ENCODE measurements at places on chromosomes 5 and 9. TPM values are rescaled to one million over a fixed set of nuclear protein-coding genes. Genes with fewer than 3 reads are reported as not detected.

Gene LCN10
- total RNA-seq, result 9.6 TPM

DNA sequence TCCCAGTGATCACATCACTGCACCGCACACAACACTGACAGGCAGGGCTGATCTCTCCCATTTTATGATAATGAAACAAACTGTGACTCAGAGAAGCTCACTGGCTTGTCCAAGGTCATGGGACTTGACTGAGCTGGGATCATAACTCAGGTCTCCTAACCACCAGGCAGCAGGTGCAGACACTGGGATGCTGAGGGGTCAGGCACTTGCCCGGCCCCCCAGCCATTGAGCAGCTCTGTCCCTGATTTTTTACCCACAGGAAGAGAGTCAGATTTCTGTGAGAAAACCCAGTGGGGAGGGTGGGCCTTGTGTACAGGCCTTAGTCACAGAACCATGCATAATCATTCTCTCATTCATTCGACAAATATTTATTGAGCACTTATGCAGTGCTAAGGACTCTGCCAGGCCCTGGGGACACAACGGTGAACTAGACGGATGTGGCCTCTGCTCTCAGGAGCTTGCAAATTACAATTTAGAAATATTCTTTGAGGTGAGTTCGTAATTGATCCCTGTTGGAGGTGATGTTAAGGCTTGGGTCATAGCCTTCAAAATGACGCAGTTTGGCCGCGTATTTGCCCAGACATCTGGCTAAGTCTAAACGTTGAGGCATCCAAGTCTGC lies 54.5 kb upstream of the TGFBR1 start:
- H3K27ac ChIP-seq, result no peak overlapping the region
- DNase-seq, result no peak
- no peaks in the 10 kb centered on the region for H3K4me1 ChIP-seq
- peaks cover 73% of the 10 kb centered on the region for H3K36me3 ChIP-seq

Gene CD180
- 0.44 TPM for total RNA-seq

Gene BSPRY
- total RNA-seq, result 0.25 TPM

GRCh38 chr5:52767766-52768480 lies 19.8 kb upstream of the ITGA1 start:
- no peaks in the 10 kb centered on the region for H3K36me3 ChIP-seq
- H3K27me3 ChIP-seq, result no peaks in the 10 kb centered on the region
- H3K4me3 ChIP-seq, result no peak overlapping the region
- DNase-seq, result no peak
- H3K27ac ChIP-seq, result no peak overlapping the region

DNA sequence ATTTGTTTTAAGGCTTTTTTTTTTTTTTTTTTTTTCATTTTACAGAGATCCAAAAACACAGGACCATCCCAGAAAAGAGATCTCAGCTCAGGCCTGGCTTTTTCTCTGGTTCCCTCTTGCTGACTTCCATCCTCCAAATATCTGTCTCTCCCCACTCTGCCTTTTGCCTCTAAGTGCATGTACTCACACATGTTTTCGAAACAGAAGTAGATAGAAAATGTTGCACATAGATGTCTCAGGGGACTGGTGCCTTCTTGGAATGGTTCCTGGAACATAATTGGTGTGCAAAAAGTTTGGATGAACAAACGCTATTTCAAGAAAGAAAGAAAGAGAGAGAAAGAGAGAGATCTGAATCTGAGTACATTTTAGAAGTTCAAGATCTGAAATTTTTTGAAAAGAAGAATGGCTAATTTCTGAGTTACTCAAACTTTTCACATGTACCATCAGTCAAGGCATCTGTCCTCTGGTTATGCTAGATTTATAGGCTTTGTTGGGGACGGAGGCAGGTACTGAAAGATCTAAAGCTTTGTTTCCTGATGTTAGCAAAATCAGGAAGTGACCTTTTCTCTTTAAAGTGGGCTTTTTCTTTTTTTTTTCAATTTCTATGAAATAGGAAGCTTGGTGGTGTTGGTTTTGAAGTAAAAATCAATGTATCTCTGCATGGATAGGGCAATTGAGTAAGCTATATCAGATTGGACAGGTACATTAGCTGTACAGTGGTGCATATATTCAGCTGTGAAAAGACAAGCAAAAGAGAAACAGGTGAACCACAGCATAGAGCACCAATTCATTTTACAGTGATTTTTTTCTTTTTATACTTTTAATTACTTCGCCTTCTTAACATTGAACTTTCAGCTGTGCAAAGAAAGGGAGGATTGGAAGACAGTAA lies 8.5 kb upstream of the TNFSF8 start:
- H3K4me1 ChIP-seq, result no peaks in the 10 kb centered on the region
- H3K4me3 ChIP-seq, result no peak overlapping the region
- no peaks in the 10 kb centered on the region for H3K36me3 ChIP-seq

- no peaks in the 10 kb centered on the region for H3K4me1 ChIP-seq
- H3K27ac ChIP-seq, result no peak overlapping the region
- DNase-seq, result no peak
- no peaks in the 10 kb centered on the region for H3K36me3 ChIP-seq
Measured at GRCh38 chr5:26553079-26553478, 485.3 kb downstream of the CDH9 start.

DNA sequence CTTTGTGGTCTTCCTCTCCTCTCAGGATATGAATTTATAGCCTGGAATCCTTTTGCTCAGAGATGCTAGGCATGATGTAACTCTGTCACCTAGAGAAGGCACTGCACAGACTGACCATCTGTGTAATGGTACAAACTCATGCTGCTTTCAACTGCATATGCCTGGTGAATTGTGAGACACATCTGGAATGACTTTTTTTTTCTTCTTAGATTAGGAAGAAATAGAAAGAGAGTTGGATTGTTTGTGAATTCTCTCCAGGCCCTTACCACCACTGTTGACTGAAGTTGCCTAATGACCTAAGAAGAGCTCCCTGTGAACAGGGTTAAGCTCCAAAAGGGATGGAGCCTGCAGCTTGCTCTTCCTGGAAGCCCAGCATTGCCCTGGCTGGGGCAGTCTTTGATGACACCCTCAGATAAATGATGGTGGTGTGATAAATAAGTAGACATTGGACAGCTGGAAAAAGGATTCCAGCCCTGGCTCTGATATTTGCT lies 47.8 kb upstream of the TRIM32 start:
- H3K4me1 ChIP-seq, result peaks cover 34% of the 10 kb centered on the region
- no peaks in the 10 kb centered on the region for H3K36me3 ChIP-seq
- peak overlapping the region; percentile 21 for H3K27ac ChIP-seq
- no peak for DNase-seq

- no peaks in the 10 kb centered on the region for H3K27me3 ChIP-seq
- no peak for DNase-seq
- H3K4me3 ChIP-seq, result no peak overlapping the region
- H3K27ac ChIP-seq, result no peak overlapping the region
Measured at GRCh38 chr9:78212868-78213267, 23.0 kb upstream of the CEP78 start.

Measured in left ventricle myocardium inferior (tissue), 1 donor.